ENCODE measurements at places on chromosomes 5 and 9.

DNA sequence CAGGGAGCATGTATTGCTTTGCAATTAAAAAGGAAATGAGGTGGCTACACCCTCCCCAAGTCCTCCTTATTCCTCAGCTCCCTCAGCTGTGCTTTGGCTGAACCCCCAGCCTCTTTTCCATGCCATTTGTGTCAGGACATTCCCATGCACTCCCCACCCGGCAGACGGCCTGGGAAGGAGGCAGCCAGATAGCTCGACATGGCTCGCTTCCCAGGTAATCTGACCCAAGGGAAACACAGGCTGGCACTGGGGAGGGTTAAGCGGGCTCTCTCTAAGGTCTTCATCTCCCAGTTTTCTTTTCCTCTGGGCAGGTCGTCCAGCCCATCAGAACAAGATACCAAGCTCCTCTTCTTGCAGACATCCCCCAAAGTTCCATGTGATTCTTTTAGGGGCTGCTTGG, 31.2 kb downstream of the BTNL9 start:
- no peak for DNase-seq

GRCh38 chr5:76670508-76670907, 45.4 kb upstream of the F2R start:
- no peak for DNase-seq

DNA sequence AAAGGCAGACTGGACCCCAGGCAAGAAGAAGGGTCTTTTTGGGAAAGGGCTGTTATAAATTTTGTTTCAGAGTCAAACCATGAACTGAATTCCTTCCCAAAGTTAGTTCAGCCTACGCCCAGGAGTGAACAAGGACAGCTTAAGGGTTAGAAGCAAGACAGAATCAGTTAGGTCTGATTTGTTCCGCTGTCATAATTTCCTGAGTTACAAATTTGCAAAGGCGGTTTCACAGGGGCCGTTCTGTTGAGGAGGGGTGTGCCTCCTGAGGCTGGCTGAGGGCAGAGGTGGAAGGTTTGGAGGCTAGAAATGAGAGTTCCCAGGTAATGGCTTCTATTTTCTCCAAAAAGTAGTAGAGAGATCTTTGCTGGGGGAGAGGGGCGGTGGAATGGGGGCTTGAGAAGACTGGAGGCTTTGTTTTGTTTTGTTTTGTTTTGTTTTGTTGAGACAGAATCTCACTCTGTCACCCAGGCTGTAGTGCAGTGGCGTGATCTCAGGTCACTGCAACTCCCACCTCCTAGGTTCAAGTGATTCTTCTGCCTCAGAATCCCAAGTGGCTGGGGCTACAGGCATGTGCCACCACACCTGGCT, 4.1 kb upstream of the CERCAM start:
- DNase-seq = no peak

DNA sequence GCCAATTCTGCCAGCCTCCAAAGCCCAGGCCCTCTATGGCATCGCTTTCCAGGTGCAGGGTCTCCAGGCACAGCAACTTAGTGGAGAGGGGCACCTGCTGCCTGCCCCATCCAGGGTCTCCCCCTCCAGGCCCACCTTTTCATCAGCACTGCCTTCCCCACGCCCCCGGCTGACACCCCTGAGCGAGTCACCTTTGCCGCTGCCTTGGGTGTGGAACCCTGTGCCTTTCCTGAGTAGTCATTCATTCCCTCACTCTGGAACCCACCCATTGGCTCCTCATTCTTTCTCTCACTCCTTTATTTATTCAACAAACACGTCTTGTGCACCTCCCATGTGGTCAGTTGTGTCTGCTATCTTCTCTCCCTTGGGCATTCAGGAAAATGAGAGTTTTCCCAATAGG, 14.5 kb upstream of the RPL26L1 start:
- no peak for DNase-seq

DNA sequence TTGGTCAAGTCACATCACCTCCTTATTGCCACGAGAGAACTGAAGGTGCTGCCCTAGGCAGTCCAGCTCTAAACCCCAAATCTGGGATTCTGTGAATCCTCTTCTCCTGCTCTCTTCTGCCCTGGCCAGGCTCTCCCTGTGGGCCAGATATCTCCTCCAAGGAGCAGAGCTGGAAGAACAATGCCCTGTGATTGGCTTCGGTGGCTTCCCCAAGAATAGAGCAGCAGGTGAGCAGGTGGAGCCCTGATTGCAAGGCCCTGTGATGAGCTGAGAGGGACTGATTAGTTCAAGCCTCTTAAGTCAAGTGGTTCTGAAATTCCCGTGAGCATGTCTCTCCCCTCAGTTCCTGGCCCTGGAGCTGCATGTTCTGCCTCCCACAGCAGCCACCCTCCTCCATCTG, 175.3 kb upstream of the BRINP1 start:
- DNase-seq = no peak

DNA sequence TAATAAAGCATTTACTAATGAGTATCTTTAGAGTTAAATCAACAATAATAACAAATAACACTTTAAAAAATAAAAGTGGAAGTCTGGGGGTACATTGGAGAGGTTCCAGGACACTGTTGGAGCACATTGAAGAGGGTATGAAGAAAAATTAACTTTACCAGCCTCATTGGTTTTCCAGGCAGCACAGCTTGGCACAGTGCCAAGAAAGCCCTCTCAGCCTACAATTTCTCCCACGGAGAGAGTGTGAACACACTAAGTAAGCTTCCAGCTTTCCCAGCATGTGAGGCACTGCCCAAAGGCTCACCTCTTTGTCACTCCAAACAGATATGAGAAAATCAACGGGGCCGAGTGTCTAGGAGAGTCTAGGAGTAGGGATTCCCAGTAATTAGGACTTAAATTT, 1912.8 kb upstream of the NUDT12 start:
- DNase-seq = no peak

GRCh38 chr5:60688980-60689379, 11.0 kb downstream of the DEPDC1B start:
- no peak for DNase-seq

DNA sequence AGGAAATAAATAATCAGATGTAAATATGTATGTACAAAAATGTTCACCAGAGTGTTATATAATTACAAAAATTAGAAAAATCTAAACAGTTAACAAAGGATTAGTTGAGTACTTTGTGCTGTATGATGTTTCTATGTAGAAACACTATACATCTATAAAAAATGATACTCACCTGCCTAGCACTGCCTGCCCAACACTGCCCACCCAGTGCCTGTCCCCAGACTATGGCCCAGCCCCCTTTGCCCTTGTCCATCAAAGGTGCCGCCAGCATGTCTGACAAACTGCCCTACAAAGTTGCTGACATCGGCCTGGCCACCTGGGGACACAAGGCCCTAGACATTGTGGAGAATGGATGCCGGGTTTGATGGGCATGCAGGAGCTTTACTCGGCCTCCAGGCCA, 6.1 kb upstream of the MEGF9 start:
- no peak for DNase-seq

DNA sequence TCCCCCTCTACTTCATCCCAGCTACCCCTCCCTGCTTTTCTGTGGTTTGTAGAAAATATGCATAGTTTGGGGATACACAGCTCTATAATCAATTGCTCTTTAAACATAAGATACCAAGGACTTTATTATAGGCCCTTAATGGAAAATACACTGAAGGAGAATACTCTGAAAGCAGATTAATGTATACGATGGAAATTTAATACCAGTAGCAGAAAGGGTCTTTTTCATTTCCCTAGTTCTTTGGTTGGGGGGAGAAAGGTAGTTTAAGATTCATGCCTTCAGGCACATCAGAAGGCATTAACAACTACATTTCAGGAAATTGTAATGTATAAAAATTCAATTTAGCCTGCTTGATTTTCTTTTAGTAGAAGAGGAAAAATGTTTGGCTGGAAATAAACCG, 452.9 kb upstream of the ZNF608 start:
- no peak for DNase-seq

DNA sequence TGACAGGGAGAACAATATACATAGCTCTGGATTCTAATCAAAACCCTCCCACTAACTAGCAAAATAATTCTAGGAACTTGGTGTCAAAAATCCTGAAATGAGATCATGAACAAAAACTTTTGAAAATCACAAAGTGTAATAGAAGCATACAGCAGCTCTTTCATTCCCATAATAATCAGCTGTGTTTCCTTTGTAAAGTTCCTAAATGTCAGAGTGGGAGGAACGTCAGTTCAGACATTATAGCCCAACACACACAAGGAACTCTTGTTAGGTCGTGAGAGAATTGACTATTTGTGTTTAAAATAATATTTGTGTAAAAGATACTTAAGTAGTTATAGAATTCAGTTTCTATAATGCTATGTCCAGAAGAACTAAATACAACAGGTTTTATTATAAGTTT, 312.8 kb downstream of the SEMA5A start:
- no peak for DNase-seq

DNA sequence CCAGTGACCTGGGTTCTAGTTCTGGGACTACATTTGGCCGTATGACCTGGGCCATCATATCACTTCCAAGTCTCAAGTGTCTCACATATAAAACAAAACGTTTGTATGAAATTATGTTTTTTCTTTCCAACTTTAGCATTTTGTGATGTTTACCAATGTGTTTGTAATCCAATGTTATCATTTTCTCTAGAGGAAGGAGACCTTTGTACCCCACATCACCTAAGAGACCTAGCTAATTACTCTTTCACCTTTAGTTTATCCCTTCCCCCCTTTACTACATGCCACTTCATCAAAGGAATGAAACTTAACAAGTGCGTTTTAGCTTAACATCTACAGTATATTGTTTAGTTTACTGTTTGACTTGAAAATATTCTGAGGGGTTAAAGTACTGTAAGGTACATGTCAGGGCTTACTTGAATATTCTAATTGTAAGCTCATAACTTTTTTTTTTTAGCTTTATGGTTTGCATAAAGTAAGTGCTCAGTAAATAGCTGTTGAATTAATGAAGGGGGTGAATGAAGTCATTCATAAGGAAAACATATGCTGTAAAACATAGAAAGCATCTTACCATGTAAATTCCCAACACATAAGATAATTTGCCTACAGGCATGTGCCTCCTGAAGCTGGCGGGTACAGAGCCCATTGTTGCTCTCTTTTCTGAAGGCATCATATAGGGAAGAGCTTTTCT, 2.9 kb downstream of the PIP5K1B start:
- no peak for DNase-seq

- no peak for DNase-seq
Observed at GRCh38 chr9:135766707-135767106, 64.7 kb downstream of the KCNT1 start.

GRCh38 chr5:15266841-15267240, 233.1 kb upstream of the FBXL7 start:
- DNase-seq = no peak

GRCh38 chr9:113781381-113781780, 94.7 kb upstream of the ZNF618 start:
- no peak for DNase-seq

DNA sequence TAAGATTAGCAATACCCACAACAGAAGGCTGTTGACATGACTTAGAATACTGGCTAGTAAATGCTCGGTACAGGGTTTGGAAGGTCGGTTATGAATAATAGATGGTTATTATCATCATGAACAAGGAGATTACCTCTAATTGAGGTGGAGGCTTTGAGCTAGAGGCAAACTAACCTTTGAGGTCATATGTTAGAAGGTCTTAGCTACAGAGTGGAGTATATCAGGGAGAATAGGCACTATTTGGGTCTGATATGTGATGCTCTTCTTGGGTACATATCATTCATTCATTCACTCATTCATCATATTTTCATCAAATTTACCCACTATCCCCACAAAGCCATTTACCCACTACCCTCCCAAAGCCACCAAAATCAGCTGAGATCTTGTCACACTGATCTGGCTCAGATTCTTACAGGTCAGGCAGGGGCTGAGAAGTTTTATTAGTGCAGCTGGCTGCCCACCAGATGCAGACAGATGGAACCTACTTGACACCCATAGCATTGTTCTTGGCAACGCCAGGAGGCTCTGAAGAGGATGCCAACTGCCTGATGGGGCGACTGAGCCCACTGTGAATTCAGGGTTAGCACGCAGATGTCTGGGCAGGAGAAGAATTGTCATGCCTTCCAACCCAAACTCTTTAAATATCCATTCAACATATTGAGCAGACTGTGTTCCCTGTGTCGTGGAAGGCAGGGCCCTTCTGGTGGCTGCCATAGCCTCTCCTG, 90.2 kb upstream of the SH3PXD2B start:
- DNase-seq = no peak

- no peak for DNase-seq
Observed at GRCh38 chr9:130763331-130764171, 70.0 kb downstream of the EXOSC2 start.

All from midbrain (tissue), 1 donor.